Effector memory CD8-positive, alpha-beta T cell (primary cell): ENCODE measurements at places on chromosomes 1 and 21.

- H3K4me3 ChIP-seq = no peak overlapping the region
- H3K4me1 ChIP-seq = peaks cover 8% of the 10 kb centered on the region
- H3K27ac ChIP-seq = no peak overlapping the region
- no peak for DNase-seq
- no peaks in the 10 kb centered on the region for H3K27me3 ChIP-seq
Observed at GRCh38 chr1:55143684-55144083, 71.5 kb downstream of the USP24 start.

GRCh38 chr1:75475696-75476095 lies 135.2 kb downstream of the SLC44A5 start:
- DNase-seq = no peak
- H3K27ac ChIP-seq = no peak overlapping the region
- H3K27me3 ChIP-seq = no peaks in the 10 kb centered on the region
- H3K4me1 ChIP-seq = no peaks in the 10 kb centered on the region

DNA sequence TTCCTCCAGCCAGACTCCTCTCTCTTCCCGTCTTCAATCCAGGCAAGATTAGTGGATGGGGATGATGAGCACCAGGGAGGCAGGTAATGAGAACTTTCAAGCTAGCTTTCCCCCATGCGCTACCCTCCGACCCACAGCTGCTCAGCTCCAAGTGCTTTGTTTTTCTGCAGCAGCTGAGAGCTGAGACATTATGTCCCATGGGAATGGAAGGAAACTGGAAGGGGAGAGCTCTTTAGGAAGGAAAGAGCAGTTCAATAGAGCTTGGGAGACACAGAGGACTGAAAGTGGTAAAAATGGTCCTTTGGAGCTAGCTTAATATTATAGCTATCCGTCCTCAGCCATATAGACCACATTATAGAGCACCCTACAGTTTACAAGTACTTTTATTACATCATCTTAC lies 39.8 kb downstream of the RAB3B start:
- H3K27ac ChIP-seq = no peak overlapping the region
- H3K4me1 ChIP-seq = no peaks in the 10 kb centered on the region
- no peaks in the 10 kb centered on the region for H3K27me3 ChIP-seq
- H3K4me3 ChIP-seq = no peak overlapping the region

DNA sequence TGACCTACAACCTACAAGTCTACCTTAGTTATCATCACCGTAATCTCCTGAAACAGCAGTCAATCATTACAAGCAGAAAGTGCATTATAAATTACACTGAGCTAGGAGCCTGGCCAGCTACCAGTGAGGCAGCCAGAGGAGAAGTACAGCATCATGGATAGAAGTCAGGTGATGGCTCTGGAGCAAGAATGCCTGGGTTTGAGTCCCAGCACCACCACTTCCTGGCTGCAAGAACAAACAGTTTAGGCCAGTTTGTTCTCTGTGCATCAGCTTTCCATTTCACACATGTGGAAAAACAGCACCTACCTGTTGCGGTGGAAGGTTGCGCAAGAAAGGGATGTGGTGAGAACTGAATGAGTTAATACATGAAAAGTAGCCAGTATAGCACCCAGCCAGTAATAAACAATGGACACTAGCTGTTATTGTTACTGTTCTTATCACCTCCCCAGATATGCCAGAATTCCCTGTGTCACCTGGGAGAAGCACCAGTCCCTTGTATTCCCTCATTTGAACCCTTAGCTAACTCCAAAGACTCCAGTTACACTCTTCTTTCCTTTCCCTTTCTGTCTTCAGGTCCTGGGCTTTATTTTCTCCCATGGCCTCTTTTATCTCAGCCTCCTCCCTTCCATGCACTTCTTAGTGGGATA lies 9.0 kb downstream of the CREG1 start:
- H3K27me3 ChIP-seq = no peaks in the 10 kb centered on the region
- DNase-seq = no peak
- H3K36me3 ChIP-seq = peaks cover 3% of the 10 kb centered on the region
- H3K4me3 ChIP-seq = no peak overlapping the region

GRCh38 chr1:77385551-77385950 lies 103.7 kb downstream of the AK5 start:
- peaks cover 17% of the 10 kb centered on the region for H3K27me3 ChIP-seq
- H3K4me1 ChIP-seq = peaks cover 7% of the 10 kb centered on the region
- H3K4me3 ChIP-seq = no peak overlapping the region
- DNase-seq = no peak
- no peak overlapping the region for H3K27ac ChIP-seq

DNA sequence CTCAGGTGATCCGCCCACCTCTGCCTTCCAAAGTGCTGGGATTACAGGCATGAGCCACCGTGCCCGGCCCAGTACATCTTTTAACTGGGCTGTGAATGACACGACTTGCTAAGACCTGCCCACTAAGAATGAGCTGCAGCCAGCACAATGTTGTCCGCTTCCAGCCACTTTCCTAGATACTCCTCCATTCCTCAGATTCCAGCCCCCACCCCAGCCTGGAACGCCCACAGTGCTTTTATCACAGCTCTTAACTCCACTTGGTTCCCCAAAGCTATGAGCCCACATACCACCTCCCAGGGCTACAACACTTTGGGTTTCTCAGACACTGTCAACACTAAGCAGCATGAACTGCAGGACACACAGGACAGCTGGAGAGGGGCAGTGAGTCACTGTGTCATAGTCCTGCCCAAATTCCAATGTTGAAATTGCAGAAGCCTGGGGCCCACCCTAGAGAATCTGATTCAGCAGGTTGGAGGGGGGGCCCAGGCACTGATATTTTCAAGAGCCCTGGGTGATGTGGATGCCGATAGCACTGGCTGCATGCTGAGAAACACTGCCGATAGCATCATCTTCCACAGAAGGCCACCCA lies 58.0 kb downstream of the ACBD3 start:
- peaks cover 7% of the 10 kb centered on the region for H3K27me3 ChIP-seq
- H3K36me3 ChIP-seq = peaks cover 12% of the 10 kb centered on the region
- peaks cover 6% of the 10 kb centered on the region for H3K4me1 ChIP-seq
- H3K4me3 ChIP-seq = no peak overlapping the region
- no peak overlapping the region for H3K27ac ChIP-seq

- no peak overlapping the region for H3K4me3 ChIP-seq
- H3K4me1 ChIP-seq = no peaks in the 10 kb centered on the region
- H3K36me3 ChIP-seq = no peaks in the 10 kb centered on the region
- H3K27me3 ChIP-seq = no peaks in the 10 kb centered on the region
Observed at GRCh38 chr1:71676979-71677925, 596.4 kb upstream of the ZRANB2 start.
